Lower lobe of right lung (tissue), 2 donors: ENCODE measurements at places on chromosomes 6 and 20. TPM values are rescaled to one million over a fixed set of nuclear protein-coding genes. Genes with fewer than 3 reads are reported as not detected.

DNA sequence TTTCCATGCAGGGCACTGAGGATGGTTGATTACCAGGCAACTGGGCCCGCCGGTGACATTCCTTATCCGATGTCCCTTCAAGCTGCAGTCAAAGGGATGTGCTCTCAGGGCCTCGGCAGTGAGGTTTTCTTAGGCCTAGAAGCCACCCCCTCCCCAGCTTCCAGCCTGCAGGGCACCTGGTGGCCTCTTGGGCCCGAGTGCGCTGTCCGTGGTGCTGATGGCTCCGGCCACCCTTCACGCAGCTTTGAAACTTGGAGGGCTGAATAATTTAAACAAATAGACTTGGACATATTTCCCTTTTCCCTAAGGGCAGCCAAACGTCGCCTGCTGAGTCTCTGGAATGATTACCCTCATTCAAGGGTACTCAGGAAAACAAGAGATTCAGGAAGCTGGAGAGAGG is 8.9 kb upstream of the MLN start:
- peaks cover 32% of the 10 kb centered on the region for H3K27me3 ChIP-seq
- H3K27ac ChIP-seq: no peak overlapping the region
- peak; percentile 56 for DNase-seq

Gene EFCAB8
- total RNA-seq: 0.30 TPM

Gene SLC2A4RG
- 50.5 TPM for total RNA-seq

Gene VWA7
- 4.2 TPM for total RNA-seq

Gene PAX1
- total RNA-seq: not detected
